Left kidney (tissue), 8 donors: ENCODE measurements at places on chromosomes 16 and 17. TPM values are rescaled to one million over a fixed set of nuclear protein-coding genes. Genes with fewer than 3 reads are reported as not detected.

- DNase-seq: no peak
Observed at GRCh38 chr17:79844869-79845600, 5.8 kb upstream of the CBX4 start.

- DNase-seq: no peak
Observed at GRCh38 chr16:87250431-87250960, 66.7 kb downstream of the C16orf95 start.

The CAVIN1 gene
- polyA plus RNA-seq: 47.4 TPM

DNA sequence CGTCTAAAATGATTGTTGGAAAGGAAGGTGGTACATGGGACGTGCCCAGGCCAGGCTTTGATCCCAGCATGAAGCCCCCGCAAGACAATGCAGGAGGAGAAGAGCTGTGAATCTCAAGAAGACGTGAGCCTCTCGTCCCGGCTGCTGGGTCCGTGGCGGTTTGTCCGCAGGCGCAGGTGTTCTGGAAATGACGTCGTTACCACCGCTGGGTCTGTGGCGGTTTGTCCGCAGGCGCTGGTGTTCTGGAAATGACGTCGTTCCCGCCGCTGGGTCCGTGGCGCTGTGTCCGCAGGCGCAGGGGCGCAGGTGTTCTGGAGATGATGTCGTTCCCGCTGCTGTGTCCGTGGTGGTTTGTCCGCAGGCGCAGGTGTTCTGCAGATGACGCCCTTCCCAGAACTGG lies 14.1 kb downstream of the SPG7 start:
- DNase-seq: no peak

The KCNH4 gene
- polyA plus RNA-seq: not detected

DNA sequence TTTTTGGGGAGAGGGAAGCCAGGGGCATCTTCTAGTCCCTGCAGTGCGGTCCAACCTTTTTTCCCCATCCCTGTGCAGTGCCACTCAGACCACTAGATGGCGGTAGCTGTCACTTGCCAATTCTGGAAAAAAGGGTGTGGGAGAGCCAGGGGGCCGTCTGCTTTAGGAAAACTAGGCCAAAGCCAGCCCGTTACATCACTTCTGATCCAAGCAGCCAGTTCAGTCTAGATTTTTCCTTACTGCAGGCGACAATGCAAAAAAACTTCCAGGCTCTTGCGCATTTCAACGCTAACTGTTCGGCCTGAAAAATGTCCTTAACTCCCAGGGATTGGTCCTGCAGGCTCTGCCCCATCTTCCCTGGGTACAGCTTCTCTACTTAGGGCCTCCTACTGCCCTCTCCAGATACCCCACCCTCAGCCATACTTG lies 69.2 kb upstream of the CES5A start:
- DNase-seq: peak; percentile 85

DNA sequence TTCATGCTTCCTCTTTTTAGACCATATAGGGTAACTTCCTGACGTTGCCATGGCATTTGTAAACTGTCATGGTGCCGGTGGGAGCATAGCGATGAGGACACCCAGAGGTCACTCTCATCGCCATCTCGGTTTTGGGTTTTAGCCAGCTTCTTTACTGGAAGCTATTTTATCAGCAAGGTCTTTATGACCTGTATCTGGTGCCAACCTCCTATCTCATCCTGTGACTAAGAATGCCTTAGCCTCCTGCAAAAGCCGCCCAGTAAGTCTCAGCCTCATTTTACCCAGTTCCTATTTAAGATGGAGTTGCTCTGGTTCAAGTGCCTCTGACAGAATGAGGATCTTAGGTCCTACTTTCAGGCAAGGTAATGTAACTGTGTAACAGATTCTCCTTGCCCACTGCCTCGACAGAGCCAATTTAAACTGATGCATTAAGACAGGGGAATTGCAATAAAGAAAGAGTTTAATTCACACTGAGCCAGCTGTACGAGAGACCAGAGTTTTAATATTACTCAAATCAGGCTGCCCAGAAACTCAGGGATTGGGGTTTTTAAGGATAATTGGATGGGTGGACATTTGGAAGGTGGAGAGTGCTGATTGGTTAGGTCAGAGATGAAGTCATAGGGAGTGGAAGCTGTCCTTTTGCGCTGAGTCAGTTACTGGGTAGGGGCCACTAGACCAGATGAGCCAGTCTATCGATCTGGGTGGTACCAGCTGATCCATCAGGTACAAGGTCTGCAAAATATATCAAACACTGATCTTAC lies 59.9 kb upstream of the ATF7IP2 start:
- no peak for DNase-seq

The SULT1A1 gene
- polyA plus RNA-seq: 30.8 TPM

- no peak for DNase-seq
Observed at GRCh38 chr16:5882087-5882640, 784.6 kb upstream of the EEF2KMT start.

The MYH1 gene
- polyA plus RNA-seq: 0.05 TPM

DNA sequence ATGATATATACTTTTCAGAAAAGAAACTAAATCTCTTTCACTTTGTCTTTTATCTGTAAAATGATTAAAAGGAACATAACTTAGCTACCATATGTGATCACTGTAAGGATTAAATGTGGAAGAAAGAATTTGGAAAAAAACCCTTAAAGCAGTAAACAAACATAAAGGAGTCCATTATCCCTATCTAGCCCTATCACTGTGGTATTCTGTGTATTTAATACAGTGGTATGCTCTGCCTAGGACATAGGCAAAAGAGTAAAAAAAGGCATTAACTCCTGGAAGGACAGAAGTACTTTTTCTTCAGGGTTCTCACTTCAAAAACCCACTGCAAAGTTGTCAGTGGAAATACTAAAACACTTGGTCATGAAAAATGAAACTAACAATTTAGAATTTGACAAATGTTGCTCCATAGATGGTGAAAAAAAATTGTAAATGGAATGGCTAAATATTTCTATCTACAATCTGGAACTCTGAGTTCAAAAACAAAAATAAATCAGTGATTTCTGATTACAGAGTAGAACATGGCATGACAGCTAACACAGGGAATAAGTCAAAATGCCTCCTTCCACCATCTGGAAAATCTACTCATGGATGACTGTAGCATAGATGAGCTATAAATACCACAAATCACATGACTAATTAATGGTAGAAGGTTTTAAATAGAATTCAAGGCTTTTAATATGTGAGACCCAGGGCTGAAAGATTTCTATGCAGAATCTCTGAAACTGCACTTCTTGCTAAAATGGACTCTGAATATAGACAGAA lies 140.1 kb downstream of the ITFG1 start:
- DNase-seq: no peak

- no peak for DNase-seq
Observed at GRCh38 chr16:16032271-16032979, 83.0 kb downstream of the ABCC1 start.

The TBC1D3K gene
- 1.1 TPM for polyA plus RNA-seq

DNA sequence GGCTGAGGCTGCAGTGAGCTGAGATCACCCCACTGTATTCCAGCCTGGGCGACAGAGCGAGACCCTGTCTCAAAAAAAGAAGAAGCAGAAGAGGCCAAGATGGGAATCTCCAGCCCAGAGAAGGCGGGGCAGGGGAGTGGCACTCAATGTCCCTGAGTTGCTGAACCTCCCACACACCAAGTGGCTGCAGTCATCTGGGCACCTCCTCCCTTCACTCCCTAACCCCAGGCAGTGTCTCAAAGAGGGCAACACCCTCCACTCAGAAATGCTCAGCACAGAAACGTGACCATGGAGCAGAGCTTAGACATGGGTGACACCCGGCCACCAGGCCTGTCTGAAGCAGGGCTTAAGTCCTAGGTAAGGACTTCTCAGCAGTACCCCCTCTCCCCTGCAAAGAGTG lies 36.3 kb upstream of the BCAR1 start:
- DNase-seq: no peak

DNA sequence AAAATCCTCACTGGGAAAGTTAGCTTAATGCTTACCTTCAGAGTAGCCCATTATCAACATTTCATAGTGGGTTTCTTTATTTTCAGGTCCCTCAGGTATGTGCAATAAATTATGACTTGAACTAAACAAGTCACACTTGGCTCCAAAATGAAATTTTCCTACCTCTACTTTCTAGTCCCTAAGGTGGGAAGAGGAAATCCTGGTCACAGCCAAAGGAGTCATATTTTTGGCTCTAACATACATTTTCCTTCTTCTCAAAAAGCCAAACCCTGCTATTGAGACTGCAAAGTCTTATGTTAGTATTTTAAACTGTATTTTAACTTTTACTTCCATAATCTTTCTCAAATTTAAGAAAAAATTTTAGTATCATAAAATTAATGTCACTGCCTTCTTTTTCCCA lies 128.9 kb downstream of the BRIP1 start:
- no peak for DNase-seq

The EMC6 gene
- polyA plus RNA-seq: 20.3 TPM

DNA sequence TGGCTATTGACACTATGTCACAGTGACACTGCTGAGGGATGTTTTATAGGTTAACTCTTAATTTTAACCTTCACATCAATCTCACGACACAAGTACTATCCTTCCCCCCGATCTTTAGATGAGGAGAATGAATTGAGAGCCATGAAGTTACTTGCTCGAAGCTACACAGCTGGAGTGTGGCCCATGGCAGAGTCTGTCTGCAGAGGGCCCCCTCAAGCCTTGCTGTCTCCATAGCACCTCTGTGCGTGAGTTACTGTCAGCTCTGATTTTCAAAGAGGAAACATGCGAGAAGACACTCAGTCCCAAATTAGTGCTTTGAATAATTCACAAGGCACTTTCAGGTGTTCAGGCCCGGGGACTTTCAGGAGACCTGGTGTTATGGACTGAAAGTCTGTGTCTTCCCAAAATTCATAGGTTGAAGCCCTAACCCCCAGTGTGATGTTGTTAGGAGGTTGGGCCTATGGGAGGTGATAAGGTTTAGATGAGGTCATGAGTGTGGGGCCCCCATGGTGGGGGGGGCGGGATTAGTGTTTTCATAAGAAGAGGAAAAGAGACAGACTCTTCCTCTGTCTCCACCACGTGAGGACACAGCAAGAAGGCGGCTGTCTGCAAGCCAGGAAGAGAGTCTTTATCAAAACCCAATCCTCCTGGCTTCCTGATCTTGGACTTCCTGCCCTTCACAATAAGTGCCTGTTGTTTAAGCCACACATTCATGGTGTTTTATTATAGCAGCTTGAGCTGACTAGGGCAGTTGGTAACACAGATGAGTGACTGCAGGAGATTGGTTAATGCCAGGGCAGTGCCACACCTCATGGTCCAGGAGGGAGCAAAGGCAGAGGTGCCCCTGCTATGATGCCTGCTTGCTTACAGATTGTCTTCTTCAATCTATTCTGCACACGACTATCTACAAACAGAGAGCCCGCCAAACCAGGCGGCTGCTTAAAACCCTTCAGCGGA lies 281.8 kb downstream of the HAPSTR1 start:
- DNase-seq: no peak

The BICDL2 gene
- polyA plus RNA-seq: 2.6 TPM

- DNase-seq: no peak
Observed at GRCh38 chr16:22216191-22216831, 10.2 kb downstream of the EEF2K start.

The SYT17 gene
- 12.2 TPM for polyA plus RNA-seq

The ITGB3 gene
- polyA plus RNA-seq: 21.8 TPM

The CMTM1 gene
- 7.0 TPM for polyA plus RNA-seq

DNA sequence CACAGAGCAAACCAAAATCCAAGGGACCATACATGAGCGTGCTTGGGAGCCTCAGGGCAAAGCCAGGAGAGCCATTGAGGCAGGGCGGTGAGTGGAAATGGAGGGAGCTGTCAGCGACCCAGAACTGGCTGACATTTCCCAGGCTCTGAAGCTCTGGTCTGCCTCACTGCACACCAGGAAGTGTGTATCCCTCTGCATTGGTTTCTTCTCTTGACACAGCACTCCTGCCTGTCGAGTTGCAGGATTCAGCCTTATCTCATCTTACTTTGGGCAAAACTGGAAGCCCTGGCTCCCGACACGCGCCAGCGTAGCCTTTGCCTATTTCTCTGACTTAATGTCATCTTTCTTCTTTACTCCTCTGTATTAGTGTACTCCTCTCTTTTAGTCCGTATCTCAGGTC lies 144.7 kb upstream of the HS3ST3A1 start:
- no peak for DNase-seq

The NLRC3 gene
- polyA plus RNA-seq: 2.1 TPM

The VMO1 gene
- 0.33 TPM for polyA plus RNA-seq

GRCh38 chr16:10485159-10485558 lies 95.2 kb downstream of the EMP2 start:
- no peak for DNase-seq

The SLC47A1 gene
- polyA plus RNA-seq: 27.3 TPM

DNA sequence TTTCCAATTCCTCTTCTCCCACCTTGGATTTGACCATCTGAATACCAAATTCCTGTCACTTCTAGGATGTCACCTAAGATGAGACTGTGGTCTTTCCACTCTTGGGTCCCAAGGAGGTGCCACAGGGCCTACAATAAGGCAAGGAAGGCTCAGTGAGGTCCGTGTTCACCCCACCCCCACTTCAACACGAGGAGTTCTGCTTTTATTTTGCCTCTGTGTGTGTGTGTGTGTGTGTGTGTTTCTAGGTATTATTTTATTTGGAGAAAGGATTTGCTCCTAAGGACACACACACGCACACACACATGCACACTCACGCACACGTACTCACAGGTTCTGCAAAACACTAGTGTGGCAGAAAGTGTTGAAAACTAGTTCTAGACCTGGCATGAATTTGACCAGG lies 24.5 kb upstream of the PHOSPHO1 start:
- no peak for DNase-seq

The CIITA gene
- polyA plus RNA-seq: 4.4 TPM

The C16orf89 gene
- 3.3 TPM for polyA plus RNA-seq

- DNase-seq: no peak
Observed at GRCh38 chr17:79201119-79201518, 126.5 kb downstream of the ENGASE start.
